ENCODE measurements at places on chromosomes 6 and 20.

- DNase-seq: no peak
Observed at GRCh38 chr20:49323622-49324238, 45.9 kb upstream of the ZNFX1 start.

DNA sequence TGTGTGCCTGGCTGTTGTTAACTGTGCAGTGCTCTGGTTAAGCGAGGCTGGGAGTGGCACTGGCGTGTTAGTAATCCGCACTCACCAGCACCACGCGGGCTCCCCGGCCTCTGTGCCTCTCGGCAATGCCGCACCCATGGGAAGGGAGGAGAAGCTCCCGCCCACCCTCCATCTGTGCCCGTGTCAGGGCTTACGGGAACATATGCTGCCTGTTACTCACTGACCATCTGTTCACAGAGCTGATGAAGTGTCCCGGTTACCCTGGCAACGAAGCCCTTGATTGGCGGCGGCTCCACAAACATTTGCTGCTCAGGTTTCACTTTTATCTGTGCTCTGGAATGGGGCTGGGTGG is 114.7 kb downstream of the PSMB1 start:
- DNase-seq: peak; percentile 82

DNA sequence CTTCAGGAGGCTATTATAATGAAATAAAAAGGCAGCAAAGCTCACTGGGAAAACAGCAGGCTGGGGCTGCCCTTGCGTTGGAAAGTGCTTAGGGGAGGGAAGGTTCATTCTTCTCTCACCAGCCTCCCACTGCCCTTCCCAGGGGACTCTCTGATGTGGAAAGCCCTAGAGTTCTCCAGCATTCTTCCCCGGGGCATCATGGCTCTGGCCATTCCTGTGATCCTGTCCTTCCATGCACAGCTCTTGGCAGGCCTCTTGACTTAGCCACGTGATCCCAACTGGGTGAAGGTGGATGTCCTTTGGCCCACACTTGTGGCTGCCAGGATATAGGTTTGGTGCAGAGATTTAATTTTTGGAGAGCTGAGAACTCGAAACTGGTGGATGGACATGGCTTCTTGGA is 58.0 kb upstream of the ZNF831 start:
- no peak for DNase-seq

GRCh38 chr6:134010974-134011373 is 41.5 kb downstream of the SLC2A12 start:
- no peak for DNase-seq

DNA sequence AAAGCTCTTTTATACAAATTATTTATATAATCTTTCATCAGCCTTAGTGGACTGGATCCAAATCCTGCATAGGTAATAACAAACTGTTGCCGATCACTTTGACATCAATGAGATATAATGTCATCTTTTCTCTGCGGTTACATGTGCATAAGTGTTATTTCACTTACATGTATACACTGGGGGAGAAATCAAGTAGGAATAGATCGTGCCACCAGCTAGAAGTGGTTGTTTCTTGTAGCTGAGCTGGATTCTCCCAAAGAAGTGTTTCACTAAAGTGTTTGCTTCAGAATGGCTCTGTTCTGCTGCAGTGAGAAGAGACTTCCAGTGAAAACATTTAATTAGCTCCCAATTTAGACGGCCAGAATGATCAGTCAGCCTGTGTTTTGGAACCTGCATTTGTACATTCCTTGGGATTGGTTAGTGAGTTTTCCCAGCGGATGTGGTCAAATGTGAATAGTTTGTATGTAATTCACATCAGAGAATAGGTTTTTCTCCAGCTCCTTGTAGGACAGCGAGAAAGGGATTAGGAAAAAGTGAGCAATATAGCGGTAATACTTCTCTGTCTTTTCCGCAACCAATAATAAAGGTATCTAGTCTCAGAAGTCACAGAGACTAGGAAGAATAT is 163.1 kb upstream of the CCN2 start:
- DNase-seq: no peak

GRCh38 chr6:19999319-20000191 is 162.4 kb downstream of the ID4 start:
- no peak for DNase-seq

DNA sequence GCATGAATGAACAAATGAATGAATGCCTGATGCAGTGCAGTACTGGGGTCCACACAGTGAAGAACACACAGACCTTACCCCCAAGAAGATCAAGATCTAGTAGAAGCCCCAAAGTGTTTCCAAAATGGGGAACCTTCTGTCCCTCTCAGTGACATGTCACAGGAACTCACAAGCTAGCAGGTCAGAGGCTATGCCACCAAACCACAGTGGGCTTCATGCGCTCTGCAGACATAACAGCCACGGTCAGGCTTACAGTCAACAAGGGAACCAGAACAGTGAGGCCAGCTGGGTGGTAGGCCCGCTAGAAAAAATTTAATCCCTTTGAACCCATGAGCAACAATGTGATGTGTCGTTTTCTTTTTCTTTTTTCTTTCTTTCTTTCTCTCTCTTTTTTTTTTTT is 20.2 kb upstream of the ARFGEF2 start:
- no peak for DNase-seq

GRCh38 chr6:64062960-64063683 is 427.5 kb downstream of the PHF3 start:
- no peak for DNase-seq
